ENCODE measurements at places on chromosomes 7 and 10.

DNA sequence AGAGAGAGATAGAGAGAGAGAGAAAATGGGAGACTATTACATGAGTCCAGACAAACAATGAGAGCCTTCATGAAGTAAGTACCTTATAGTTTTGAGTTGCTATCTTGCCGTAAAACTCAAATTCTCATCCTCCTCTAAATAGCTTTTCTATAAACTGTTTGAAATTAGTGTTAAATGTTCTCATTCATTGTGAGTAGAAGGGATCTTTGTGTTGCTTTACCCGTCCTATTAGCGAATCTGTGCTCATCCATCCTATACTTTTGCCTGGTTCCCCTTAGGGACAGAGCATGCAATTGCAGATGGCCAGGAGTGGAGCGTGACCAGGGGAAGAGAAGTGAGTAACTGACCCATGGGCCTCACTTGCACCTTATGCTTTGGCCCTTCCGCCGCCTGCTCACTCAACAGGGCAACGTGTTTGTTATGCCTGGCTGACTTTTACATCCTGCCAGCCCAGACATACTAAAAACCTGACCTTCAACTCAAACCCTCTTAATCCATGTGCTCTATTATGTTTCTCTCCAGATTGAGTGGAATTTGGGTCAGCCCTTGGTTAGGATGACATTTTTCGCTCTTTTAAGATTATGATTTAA lies 244.2 kb upstream of the YAE1 start:
- no peak for DNase-seq

- no peak for DNase-seq
These were observed 423.0 kb downstream of the NEBL start for GRCh38 chr10:20474064-20474463.

DNA sequence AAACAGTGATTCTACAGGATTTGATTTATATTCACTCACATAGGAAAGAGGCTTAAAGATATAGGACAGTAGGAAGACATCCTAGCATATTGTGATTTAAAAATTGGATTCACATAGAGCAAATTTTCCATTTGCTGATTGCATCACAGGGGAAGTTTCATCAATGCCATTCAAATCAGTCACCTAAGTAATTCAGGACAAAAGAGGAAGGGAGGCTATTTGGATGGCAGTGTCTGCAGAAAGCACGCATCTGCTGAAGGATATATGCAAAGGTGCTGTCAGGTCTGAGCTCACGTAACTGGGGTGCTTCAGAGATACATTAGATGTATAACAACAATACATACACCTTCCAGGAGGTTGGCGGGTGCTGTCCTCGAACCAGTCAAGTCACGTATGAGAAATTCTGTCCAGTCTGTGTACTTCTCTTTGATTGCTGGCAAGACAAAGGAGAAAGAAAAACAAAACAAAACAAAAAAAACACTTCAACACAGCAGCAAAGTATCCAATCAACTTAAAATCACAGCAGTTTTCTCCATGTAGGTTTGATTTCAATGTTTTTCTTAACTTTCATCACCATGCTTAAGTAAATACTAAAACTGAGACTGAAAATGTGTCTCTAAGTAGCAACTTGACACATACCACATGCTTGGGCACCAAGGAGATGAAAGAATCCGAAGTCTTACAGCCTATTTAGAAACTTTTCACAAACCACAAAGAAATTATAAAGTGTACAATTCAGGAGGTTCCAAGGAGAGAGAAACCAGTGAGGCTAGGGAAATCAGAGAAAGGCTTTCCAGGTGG lies 125.1 kb downstream of the SFMBT2 start:
- DNase-seq = no peak

DNA sequence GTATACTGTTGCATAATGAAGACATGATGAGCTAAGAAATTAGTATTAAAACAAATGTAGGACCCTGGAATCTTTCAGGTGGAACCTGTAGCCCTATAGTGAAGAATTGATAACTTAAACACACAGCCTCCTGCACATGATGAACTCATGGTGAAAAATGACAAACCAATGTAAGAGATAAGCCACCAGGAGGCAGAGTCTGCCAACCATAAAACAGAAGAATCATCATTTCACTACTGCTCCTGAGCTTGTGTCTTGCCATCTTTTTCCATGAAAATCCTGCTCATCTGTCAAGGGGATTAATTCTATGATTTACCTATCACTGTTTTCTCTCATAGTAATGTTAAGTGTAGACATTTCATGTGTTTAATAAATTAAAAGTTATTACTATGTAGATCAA lies 363.9 kb downstream of the MALRD1 start:
- peak; percentile 17 for DNase-seq

Data from fibroblast of skin of back (primary cell).